Stimulated activated CD4-positive, alpha-beta T cell treated with anti-CD3 and anti-CD28 coated beads, Interleukin-4, amount 100 ng/mL, for 24 hours (primary cell): ENCODE measurements at places on chromosomes 6 and 20.

- no peak for DNase-seq
These were observed 1.6 kb downstream of the CDH22 start for GRCh38 chr20:46306743-46307138.

GRCh38 chr6:170438861-170439260 lies 114.2 kb downstream of the PSMB1 start:
- no peak for DNase-seq

- no peak for DNase-seq
These were observed 91.4 kb downstream of the TAF4 start for GRCh38 chr20:61974357-61974665.

- DNase-seq = no peak
These were observed 168.3 kb upstream of the JAG1 start for GRCh38 chr20:10842116-10842515.

DNA sequence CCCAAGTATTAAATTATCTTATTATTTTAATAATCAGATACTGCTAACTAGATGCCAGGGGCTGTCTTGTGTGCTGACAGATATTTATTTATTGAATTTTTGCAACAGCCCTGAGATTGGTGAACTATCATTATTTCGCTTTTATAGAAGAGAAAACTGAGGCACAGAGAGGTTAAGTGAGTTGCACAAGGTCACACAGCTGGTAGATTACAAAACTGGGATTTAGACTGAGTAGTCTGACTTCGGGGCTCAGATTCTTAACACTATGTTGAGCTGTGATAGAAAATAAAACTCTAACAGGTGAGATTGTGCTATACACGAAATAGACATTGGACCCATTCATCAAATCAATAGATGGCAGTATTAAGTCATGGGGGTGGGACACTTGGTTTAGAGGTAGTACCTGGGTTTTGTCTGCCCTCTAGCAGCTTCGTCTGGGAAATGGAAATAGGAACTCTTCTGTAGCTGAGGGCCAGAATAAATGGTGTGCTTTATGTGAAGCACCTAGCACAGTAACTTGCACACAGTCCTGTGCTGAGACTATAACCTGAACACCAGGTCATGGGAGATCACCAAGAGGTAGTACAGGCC lies 113.4 kb downstream of the B3GAT2 start:
- DNase-seq = no peak

- no peak for DNase-seq
These were observed 42.4 kb upstream of the GCLC start for GRCh38 chr6:53587291-53587690.

DNA sequence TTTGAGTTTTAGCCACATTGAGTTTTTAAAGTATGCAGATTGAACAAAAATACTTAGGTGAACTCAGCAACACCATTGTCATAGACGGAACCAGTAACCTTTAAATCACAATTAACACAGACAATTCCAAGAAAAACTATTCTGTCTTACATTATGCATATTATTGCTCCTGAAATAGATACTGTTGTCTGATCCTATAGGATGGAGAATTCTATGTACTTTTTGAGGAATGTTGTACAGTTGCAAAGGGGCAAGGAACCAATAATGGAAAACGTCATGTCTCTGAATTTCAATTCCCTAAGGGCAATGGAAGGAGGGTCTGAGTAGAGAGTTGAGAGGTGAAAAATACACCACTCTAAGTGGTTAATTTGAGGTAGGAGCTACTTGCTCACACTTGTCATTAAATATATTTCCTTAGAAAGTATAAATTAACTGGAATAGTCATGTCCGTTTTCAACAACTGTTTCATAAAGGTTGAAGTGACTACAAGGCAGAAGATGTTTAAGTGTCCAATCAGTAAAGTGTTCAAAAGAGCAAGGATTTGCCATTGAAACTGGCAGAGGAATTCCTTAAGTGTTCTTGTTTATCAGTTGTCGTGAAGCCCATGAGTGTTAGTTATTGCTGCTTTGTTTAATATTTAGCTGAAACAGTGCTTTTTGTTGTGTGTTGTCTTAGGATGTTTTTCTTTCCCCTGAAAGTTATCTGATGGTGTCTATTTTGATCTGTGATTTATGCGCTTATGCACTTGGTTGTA lies 1.3 kb downstream of the NKAIN2 start:
- no peak for DNase-seq

- DNase-seq = no peak
These were observed 16.1 kb downstream of the FBXL4 start for GRCh38 chr6:98931696-98932095.

- no peak for DNase-seq
These were observed 542.9 kb upstream of the IMPG1 start for GRCh38 chr6:76615395-76615794.

DNA sequence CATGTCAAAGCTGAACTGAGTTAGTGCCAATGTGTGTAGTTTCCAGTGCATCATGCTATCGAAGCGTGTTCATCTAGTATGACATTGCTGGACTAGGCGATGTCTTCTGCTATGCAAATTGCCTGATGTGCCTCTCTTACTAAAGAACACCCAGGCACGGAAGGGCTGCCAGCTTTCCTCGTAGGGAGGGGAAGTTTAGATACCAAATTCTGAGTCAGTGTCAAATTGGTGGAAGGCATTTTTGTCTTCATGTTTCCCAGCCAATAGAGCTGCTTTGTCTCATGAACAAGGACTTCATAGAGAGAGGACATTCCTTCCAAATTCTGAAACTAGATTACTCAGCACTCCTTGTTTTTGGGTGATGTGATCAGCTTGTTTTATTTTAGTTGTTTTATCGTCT lies 320.1 kb downstream of the BTBD3 start:
- DNase-seq = no peak

GRCh38 chr20:22404419-22405170 lies 179.8 kb downstream of the FOXA2 start:
- DNase-seq = no peak

DNA sequence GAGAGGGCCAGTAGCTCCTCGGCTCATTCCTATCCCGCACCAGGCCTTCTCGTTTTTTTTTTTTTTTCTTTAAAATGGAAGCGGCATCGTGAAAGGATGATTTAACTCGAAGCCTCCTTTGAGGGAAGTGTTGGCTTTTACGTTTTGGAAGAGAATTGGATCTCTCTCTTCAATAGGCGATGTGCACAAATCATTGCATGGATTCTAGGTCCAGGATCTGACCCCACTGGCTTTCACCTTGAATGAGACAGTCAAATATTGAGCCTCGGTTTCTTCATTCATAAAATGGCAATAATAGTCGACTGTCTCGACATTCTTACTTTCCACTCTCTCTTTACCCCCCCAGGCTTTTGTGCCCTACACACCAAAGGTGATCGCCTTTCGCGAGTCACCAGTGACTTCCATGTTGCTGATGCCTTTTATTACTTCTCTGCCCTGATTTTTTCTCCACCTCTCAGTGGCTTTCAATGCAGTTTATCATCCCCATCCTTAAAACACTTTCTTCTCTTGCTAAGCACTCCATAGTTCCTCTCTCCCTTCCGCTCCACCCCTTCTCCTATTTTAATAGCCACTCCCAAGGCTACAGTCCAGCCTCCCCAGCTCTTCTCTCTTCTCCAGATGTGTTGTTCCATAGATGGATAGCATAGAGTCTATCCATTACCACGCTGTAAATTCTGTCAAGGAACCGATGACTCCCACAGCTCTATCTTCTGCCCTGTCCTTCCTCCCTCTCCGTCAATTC lies 473 bp upstream of the DTNBP1 start:
- no peak for DNase-seq

- DNase-seq = no peak
These were observed 38.2 kb downstream of the ZNF341 start for GRCh38 chr20:33770005-33770404.

DNA sequence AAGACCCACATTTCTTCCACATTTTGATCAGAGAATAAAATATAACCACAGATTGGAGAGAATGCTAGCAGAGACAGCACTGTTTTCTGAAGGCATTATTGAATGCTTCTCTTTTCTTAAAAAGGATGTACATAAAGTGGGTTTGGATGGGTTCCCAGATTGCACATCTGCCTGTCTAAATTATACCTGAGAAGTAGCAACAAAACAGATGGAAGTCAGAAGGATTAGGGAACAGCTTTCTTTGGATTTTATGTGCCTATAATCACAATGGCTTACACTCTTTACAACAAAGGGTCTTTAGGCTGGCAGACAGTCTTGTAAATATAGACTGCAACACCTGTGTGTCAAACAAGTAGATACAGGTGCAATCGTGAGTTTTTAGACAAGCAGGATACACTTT lies 622.2 kb upstream of the MANEA start:
- DNase-seq = no peak

DNA sequence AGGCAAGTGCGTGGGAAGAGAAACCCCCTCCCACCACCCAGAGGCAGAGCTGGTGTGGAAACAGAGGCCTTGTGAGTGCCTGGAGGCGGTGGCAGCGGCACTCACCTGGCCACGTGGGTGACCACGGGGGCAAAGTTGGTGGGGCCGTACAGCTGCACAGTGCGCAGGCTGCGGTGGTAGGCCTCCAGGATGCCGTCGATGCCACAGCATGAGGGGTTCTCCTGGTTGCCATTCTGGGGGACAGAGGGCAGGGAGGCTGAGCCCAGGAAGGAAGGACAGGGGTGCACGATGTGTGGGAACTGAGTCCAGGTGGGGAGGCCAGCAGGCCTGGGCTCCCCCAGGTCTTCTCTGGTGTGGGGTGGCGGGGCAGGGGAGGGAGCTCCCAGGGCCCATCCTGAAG lies 47.7 kb downstream of the RAB44 start:
- no peak for DNase-seq

- no peak for DNase-seq
These were observed 41.3 kb downstream of the ADGRF1 start for GRCh38 chr6:47000842-47001241.
